ENCODE measurements at places on chromosomes 5 and 9.

GRCh38 chr5:168174376-168174775 lies 117.1 kb upstream of the WWC1 start:
- DNase-seq, result no peak

GRCh38 chr5:72498284-72498683 lies 8.9 kb downstream of the ZNF366 start:
- DNase-seq, result no peak

DNA sequence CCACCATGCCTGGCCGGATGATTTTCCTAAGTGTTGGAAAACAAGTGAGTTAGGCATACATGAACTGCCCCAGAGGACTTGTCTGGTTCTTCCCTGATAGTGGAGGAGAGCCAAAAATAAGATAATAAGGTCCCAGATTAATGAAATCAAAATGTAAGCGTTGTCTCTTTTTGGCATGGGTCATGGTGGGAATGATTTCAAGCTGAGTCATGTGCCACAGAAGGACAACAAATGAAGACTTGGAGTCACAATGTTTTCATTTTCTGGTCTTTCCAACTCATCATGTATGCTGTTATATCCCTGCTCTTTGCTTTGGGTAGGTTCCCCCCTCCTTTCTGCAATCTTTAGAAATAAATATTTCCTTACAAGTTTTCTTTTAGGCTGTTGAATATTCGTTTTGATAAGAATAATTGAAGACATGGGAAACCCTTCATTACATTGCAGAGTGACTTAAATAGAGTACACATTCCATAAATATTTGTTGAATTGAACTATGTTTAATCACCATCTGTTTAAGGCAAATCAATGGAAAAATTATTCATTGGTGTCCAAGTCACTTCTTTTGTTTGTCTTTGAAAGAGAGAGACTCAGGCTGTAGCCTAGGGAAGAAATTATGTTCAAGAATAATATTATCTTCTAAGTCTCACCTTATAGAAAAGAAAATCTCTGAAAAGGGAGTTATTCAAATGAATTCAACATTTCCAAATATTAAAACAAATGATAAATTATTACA lies 196.3 kb downstream of the CSNK1G3 start:
- DNase-seq, result no peak

DNA sequence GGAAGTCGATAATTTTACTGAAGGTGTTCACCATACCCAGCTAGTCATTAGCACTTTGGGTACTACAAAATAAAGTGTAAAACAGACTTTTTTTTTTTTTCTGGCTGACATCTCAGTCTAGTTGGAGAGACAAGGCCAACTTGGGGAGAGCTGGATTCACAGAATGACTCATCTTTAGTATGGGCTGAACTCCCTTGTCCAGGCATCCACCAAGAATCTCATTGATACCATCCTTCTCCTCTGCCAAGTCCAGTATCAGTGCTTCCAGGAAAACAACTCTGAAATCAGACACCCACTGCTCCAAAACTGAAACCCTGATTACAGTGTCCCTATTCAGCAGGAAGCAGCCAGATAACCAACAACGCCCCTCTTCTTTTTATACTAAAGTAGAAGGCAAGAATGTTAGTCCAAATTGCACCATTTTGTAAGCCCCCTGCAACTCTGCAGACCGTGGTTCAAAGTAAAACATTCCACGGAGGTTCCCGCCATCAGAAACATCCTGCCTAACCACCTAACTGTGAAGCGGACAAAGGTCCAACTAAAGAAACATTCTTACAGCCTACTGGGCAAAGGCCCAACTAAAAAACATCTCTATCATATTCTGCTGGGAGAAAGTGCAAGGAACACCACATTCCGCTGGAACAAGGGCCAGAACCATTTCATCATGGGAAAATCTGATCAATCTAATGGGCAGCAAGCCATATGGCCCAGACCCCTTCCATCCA lies 728.2 kb downstream of the BRINP1 start:
- no peak for DNase-seq

DNA sequence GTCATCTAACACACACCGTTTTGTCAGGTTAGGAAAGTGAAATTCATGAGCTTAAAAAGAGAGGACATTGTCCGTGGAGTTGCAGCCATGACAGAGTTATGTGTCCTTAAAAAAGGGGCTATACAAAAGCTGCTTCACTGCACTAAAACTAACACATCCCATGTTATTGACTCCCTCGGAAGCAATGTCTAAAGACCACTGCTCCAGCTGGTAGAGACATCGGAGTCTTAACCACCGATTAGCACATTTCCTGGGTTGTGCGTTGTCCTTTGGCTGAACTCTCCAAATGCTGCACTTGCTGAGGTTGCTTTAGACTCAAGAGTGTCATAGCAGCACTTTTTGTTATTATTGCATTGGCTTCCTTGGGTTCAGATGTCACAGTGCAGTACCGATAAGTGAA lies 128.3 kb upstream of the C9orf72 start:
- DNase-seq, result no peak

DNA sequence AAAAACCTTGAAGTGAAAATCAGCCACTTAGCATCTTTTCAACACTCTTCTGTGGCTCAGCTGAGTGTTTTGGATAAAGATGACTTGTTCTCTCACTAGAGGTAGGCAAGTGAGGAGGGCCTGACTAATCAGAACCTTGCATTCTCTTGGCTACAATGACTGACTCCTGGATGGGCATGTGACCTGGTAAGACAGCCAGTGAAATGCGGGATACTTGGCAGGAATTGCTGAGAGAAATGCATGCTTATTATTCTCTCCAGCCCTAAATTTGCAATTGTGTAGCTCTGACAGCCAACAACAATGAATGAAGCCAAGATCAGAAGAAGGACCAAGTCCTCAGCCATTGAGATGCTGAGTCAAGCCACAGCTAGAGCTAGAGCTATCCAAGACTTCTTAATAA lies 490.5 kb upstream of the ZNF608 start:
- no peak for DNase-seq

GRCh38 chr5:68268101-68268851 lies 52.7 kb downstream of the PIK3R1 start:
- no peak for DNase-seq

DNA sequence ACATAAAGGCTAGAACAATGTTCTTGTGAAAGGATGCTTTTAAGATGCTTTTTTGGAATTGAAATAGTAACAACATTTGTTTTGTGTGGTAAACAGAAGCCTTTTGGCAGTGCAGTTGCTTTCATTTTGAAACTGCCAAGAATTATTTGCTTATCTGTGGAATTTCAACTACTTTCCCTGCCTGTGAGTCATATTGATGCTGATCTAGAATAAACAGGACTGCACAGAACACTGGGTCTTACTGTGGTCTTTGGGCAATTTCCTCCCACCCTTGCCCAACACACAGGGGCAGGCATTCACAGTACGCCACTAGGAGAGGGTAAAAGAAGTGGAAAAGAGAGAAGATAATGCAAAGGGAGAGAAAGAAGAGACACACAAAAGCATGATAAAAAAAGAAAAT lies 483.7 kb downstream of the ELAVL2 start:
- no peak for DNase-seq

GRCh38 chr9:133121198-133121914 lies at the start of gene RALGDS:
RALGDS (minus strand) TSS chr9:133121240; CDS start chr9:133121154, 86 bp downstream.
- peak; percentile 92 for DNase-seq

DNA sequence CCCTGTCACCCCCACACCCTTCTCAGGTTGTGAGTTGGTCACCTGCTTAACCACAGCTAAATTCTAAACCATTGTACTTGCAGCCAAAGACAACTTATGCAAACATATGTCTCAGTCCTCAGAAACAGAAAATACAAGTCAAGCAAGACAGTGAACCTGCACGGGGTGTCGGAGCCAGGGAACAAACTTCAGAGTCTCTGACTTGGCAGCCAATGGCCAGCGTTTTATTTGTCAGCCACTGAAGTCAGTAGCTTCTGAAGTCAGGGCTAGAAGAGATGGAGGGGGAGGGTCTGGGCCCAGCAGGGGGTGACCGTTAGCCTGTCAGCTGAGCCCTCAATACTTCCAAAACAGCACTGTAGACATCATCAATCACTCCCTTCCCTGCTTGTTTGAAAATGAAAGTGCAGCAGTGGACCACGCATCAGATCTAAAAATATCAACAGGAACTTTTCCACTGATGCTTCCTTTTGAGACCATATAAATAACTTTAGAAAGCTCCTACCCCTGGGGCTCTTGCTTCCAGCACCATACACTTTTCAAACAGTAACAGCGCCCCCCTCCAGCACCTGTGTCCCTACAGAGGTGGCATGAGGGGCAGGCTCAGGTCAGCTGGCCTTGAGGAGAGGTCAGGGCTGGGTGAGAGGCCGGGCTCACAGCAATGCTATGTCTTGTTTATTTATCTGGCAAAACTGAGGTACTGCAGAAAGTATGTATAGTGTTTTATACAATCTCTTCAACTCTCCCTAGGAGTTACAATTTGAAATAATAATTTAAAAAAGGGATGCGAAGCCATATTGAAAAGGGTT lies 142.5 kb downstream of the ACER2 start:
- DNase-seq, result no peak

DNA sequence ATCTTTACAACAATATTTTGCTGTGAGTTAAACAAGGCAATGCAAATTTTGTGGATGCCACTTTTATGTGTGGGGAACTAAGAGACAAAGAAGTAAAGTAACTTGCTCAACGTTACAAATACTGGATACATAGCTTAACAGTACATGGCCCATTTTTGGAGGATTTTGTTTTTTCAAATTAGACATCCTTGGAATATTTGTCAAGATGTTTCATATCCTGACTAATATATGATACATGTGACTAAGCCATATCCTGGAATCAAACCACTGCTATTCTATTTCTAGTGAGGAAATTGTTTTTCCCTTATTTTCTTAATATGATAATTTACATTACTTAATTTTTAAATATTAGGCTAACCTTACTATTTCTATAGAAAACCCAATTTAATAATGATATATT lies 529.8 kb downstream of the DMRTA1 start:
- no peak for DNase-seq

DNA sequence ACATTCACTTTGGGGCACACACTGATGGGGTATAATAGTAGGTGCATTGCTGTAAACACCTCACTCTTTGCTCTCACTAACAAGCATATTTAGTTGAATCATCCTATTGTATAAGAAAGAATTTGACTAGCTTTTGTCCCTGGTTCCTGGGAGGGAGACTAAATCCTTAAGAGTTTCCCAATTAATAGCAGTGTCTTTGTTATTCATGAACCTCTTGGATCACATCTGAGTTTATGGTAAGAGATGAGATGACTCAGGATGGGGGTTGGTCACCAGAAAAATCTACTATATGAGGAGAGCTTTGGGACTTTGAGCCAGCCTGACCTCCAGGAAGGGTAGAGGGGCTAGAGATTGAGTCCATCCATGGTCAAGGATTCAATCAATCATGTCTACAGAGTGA lies 56.8 kb downstream of the PUM3 start:
- DNase-seq, result no peak

GRCh38 chr9:95852059-95853032 lies 23.1 kb upstream of the ERCC6L2 start:
- no peak for DNase-seq

DNA sequence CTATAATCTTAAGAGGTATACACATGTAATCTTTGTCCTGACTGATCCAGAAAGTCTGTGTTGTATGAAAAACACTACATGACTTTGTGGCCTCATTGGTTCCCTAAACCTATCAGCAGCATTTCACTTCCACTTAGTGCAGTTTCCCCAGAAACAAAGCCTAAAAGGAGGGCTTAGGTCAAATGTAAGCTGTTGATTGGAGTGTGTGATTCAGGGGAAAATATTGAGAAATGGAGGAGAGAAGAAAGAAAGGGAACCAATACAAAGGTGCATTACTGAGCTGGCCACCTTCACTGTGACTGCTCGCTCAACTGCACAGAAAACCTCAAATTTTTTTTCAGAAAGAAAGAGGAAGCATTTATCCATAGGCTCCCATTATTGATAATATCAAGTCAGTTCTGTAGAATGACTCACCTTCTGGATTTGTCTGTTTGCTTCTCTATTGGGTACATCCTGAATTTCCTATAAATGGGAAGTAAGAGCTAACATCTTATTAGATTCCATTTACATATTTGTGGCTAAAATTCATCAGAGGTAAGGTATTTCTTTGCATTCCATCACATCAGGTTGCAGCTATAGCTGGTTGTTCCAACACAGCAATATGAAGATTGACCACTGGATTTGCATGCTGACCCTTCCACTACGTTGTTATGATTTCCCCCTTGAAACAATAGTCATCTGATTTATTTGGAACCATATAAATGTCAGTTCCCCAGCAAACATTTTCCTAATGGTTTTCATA lies 10.3 kb upstream of the FST start:
- no peak for DNase-seq

DNA sequence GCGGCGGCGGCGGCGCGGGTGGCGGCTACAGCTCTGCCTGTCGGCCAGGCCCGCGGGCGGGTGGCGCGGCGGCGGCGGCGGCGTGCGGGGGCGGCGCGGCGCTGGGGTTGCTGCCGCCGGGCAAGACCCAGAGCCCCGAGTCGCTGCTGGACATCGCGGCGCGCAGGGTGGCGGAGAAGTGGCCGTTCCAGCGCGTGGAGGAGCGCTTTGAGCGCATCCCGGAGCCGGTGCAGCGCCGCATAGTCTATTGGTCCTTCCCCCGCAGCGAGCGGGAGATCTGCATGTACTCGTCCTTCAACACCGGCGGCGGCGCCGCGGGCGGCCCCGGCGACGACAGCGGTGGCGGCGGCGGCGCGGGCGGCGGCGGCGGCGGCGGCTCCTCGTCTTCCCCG lies 296 bp downstream of the ZSWIM6 start:
- DNase-seq, result peak; percentile 37

DNA sequence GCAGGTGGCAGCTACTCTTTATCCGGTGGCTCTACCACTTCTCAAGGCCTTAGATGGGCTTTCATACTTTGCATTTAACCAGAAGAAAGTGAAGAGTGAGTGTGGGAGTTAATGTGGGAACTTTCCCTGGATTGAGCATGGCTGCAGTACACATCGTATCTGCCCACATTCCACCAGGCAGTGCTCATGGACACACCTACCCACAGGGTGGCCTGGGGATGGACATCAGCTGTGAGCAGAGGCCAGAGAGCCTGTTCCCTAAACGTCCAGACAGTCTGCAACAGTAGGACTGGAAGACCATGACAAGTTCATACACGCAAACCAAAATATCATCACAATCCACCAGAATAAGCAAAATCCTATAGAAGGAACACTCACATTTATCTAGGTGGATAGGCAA lies 213.8 kb downstream of the IRX1 start:
- DNase-seq, result no peak

DNA sequence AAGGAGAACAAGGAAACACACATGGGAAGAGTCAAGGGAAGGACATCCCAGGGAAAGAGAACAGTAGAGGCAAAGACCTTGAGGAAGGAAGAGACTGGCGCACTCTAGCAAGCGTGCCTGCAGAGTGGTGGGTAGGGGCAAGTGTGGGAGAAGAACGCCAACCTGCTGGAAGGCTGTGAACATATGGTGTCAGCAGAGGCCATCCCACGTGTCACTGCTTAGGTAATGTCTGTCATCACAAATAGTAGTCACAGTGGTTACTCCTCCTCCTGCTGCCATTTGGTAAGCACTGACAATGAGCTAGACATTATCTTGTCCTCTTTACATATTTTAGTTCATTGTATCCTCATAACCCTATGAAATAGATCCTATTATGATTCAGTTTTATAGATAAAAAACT lies 206.4 kb upstream of the TRIM32 start:
- DNase-seq, result no peak

GRCh38 chr9:117018966-117019617 lies 332.0 kb downstream of the TRIM32 start:
- DNase-seq, result no peak

GRCh38 chr9:129235931-129236331 lies 57.9 kb upstream of the IER5L start:
- peak; percentile 54 for DNase-seq
